Left colon (tissue), 2 donors: ENCODE measurements at places on chromosomes 7 and 10.

GRCh38 chr10:93980486-93980885 lies 13.2 kb upstream of the PLCE1 start:
- no peak for DNase-seq

GRCh38 chr7:4052130-4052529 lies 630.0 kb upstream of the FOXK1 start:
- DNase-seq = no peak

- no peak for DNase-seq
These were observed 521.7 kb upstream of the FZD8 start for GRCh38 chr10:36163827-36164226.

DNA sequence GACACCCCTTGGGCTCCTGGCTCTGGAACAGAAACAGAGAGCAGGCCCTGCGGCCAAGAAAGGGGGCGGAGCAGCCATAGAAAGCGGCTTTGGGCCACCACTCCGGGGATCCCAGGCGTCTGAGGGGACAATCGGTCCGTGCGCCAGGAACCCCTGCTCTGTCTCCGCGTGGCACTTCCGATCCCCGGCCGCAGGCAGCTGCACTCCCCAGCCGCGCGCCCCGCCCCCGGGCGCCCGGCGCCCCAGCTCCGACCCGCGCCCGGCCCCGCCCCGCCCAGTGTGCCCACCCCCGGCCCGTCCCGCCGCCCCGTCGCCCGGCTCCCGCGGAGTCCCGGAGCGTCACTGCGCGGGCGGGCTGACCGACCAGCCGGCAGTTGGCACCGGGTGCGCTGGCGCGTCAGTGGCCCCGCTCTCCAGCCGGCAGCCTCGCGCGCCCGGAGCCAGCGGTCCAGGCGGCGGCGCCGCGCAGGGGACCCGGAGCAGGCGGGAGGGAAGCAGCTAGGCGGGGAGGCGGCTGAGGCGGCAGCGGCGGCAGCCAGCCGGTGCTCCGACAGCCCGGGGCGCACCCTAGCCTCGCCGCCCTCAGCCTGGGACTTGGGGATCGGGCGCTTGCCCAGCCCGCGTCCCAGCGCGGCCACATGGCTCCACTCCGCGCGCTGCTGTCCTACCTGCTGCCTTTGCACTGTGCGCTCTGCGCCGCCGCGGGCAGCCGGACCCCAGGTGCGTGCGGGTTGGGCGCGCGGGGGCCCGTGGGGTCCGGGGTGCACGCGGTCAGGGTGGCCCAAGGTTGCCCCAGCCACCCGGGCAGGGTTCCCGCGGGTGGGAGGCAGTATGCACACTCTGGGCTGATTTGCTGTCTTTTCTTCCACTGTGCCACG lies at the start of gene ADAMTS14:
TSS of gene ADAMTS14 (plus strand) at position 342 of the 878 bp plus-strand sequence. CDS start at position 639, 297 bp downstream.
- peak; percentile 35 for DNase-seq

DNA sequence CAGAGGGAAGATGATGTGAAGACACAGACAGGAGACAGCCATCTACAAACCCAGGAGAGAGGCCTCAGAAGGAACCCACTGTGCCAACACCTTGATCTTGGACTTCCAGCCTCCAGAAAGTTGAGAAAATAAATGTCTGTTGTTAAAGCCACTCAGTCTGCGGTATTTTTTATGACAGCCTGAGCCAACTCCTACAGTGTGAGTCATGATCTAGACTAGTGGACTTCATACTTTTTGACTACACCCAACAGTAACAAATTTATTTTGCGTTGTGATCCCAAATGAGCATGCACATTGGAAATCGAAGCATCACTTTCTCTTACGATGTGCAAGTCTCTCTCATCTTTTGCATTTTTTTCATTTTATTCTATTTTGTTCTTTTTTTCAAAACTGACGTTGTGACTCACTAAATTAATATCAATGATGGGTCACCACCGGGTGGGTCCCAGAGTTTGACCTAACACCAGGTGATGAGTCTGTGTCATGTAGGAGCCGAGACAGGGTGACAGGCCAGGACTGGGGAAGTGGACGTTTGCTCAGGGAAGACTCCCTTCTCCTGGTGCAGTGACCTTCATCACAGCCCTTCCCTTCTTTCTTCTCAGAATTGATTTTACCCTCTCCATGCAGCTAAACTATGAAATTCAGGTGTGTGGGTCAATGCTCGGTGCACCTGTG lies 28.9 kb downstream of the PHYH start:
- DNase-seq = no peak

- DNase-seq = no peak
These were observed 239.9 kb downstream of the ADRA2A start for GRCh38 chr10:111316722-111317212.

DNA sequence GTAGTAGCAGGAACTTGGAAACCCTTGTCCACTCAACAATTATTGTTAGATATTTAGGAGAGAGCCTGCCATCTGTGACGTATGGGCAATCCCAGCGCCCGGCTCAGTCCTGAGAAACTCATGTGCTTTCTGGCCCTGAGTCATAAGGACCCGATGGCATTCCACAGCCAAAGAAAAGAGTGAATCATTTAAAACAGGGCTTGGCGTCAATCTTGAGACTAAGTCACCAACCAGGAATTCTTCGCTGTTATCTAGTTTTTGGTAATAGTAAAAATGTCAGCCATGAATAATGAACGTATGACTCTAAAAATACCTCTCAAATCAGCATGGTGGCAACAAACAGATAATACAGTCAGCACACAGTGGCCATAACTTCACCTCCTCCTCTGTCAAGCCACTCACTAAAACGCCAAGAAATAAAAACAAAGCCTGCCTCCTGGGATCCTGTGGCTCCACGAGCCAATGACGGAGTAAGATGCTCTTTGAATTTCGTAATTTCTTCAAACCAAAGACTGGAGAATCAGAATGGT lies 140.8 kb downstream of the ADAM12 start:
- no peak for DNase-seq

- no peak for DNase-seq
These were observed 675 bp upstream of the GIMAP1 start for GRCh38 chr7:150715738-150716137.

DNA sequence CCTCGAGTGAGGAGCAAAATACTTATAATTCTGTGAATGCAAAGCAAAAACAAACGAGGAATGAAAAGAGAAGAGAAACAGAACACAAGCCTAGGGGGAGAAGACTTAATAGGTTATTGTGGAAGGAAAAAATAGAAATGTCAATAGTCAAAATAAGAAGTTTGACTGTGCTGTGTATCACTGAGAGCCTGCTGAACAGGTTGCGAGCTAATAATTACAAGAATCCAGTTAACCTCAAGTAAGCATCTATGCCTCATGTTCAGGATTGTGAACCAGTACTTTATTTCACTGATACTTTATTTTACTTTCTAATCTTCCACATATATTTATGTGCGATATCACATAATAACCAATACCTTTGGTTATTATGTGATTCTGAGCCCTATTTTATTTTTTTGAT lies 316.7 kb downstream of the OTUD1 start:
- no peak for DNase-seq

DNA sequence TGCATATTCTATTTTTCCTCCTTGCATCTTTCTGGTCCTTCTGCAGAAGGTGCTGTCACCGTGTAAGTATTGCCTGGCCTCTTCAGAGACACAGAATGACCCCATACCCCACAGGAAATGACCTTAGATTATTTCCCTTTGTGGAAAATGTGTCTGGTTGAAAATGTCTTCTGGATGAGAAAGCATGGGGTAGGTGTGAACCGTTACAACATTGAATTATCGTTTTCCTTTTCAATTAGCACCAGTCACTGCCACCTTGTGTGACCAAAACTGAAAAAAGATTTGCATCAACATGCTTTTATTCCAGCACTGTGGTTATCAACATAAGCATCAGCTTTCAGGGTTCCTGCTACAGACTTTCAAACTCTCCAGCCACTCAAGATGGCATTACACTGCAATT lies 58.0 kb upstream of the CELF2 start:
- no peak for DNase-seq

DNA sequence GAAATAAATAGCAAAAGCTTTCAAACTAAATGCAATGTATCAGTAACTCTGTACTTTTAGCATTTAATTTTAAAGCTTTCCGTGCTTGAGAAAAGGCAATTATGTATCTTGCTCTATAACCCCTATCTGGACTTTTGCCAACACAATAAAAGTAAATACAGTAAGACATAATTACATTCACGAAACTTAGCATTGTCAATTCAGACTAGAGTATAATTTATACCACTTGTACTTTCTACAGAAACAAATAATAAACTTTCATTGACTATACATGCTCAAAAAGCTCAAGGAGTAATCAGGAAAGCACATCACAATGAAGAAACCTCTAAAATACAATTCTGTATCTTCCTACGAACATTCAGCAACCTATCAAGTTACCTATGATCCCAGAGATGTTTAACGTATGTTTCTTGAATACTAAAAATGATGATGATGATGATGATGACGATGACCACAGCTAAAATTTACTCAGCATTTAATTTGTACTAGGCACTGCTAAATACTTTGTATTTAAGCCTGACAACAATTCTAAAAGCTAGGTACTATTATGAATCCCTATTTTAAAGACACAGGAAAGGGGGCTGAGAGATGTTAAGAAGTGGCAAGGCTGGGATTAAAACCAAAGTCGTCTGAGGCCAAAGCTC lies 44.9 kb downstream of the MINDY3 start:
- DNase-seq = no peak

DNA sequence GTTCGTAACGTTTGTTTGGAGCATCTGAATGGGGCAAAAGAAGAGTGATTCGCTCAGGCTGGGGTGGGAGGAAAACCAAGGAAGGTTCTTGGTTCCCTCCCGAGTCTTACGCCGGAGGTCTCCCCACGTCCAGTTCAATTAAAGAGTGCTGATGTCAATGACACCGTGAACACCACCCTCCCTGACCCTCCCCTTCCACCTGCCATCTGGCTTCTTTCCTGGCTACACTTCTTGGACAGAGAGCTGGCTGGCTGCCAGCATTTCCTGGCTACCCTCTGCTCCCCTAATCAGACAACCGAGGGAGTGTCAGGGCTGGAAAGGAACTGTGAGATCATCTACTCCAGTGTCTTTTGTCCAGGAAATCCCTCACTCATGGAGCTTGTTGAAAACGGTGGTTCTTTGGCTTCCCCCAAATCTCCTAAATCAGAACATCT lies 24.1 kb upstream of the FFAR4 start:
- DNase-seq = peak; percentile 87

DNA sequence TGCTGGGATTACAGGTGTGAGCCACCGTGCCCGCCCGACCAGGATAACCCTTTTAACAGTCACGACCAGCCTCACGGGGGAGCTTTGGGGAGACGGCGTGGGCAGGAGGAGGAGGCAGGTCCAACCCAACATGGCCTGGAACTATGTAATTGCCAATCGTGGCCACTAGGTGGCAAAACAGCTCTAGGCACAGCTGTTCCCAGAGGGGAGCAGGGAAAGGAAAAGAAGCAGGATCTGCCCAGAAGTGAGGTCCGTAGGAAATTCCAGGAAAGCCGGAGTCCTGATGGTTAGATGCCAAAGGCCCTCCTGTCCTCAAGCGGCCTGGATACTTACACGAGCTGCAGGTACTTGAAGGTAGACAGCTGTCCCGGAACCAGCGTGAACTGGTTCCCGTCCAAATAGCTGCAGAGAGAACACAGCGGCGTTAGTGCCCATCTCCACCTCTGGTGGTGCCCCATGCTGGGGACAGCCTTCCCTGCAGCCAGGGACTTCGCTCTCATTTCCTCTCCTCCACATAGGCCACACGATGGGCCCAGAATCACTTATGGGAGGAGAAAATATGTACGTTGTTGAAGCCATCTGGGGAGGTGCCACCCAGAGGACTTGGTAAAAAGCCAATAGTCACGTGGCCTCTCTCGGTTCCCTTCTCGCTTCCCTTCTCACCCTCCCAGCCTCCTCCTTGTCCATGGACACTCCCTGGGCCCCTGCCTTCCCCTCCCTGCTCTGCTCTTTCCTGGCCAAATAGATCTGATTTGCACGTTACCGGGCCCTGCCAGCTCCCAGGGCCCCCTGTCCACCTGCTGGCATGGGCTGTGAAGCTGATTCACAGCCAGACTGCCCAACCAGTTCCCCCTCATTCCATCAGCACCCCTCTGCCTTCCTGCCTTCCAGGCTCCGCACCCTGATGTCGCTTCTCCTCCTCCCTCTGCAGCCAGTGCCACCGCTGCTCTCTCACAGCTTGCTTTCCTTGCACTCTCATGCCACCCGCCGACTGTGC lies 148.1 kb downstream of the SLIT1 start:
- peak; percentile 79 for DNase-seq

DNA sequence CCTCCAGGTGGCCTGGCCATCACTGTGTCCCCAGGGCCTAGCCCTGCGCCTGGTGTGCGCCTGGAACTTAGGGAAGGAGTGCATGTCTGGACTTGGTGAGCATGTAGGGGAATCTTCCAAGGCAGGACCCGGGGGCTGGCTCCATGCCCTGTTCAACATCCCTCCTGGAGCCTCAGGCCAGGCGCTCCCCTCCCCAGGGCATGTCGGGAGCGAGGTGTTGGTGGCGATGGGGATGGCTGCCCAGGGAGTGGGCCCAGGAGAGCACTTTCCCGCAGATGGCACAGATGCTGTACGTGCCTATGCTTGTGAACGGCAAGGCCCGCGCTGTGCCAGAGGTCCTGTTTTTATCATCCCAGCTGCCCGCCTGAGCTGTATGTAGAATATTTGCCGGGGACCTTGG lies 55.0 kb downstream of the CDH23 start:
- no peak for DNase-seq

DNA sequence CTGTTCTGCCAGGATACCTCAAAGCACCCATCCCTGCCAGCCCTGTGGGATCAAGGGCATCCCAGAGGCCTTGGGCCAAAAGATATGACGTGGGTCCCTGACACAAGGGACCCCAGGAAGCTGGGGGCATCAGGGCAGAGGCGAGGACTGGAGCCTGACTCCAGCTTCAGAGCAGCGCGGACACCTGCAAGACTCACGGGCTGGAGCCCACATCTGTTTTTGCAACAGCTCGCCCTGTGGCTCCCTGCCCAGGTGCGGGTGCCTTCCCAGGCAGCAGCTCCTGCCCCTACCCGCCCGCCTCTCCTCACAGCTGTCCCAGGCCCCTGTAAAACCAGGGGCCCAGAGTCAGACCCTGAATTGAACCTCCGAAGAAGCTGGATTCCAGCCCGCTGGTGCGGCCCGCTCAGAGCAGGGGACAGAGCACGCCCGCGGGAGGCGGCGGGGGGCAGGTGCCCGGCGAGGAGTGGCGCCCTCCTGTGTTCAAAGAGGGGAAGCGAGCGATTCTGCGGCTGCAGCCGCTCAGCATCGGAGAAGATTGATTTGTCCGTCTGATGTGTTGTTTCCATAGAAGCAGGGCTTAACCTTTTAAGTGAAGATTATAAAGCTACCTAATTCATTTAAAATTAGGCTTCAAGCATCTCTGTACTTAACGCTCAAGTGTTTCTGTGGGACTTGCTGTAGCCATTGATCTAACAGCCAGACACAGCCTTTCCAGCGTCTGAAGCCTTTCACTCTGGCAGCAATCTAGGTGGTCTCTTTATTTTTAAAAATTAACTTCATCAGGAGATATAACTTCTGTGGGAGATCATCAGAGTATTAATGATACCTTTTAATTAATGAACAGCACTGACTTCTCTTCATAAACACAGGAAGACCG lies 88.4 kb downstream of the BEND7 start:
- DNase-seq = peak; percentile 73

- no peak for DNase-seq
These were observed 102.6 kb upstream of the NEBL start for GRCh38 chr10:20999699-21000098.
